ENCODE measurements at places on chromosomes 6 and 20.

DNA sequence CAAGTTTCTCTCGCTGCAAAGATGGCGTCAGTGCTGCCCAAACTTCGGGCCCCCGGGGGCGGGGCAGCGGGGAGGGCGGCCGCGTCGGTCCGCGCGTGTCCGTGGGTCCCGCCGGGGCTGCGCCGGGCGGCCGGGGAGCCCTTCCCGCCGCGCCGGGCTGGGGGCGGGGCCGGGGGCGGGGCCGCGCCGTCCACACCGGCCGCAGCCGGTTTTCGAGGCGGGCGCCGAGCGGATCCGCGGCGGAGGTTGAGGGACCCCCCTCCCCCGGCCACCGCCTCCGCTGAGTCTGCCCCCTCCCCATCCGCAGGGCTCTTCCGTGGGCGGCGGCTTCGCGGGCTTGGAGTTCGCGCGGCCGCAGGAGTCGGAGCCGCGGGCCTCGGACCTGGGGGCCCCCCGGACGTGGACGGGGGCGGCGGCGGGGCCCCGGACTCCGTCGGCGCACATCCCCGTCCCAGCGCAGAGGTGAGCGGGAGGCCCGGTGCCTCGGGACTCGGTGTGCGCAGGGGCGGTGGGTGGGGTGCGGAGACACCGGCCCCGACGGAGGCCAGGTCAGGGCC, 572 bp downstream of the SLC2A4RG start:
- DNase-seq: peak; percentile 71

DNA sequence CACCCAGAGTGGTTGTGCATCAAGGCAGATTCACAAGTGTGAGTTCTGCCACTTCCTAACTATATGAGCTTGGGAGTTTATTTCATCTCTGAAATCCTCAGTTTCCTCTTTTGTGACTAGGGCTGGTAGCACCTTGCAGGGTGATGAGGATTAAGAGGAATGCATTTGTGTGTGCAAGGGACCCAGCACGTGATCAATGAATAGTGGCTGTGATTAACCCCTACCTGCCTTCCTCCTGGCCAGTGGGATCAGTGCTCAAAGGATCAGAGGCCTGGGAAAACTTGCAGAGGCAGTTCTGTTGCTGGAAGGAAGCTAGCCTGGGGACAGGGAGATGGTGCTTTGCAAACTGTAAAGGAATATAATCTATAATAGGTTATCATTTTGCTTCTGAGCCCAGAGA, 7.3 kb downstream of the SDC4 start:
- DNase-seq: no peak

- no peak for DNase-seq
Observed at GRCh38 chr20:62362590-62362940, 4.5 kb downstream of the LAMA5 start.

- DNase-seq: no peak
Observed at GRCh38 chr6:153411070-153411648, 280.1 kb upstream of the RGS17 start.

- no peak for DNase-seq
Observed at GRCh38 chr6:89008001-89008814, 44.8 kb upstream of the RNGTT start.

- DNase-seq: no peak
Observed at GRCh38 chr6:28207510-28208110, 17.5 kb upstream of the ZSCAN9 start.

GRCh38 chr20:63264519-63264918, 8.1 kb upstream of the ARFGAP1 start:
- DNase-seq: no peak

- DNase-seq: no peak
Observed at GRCh38 chr6:32210191-32210601, 13.7 kb downstream of the NOTCH4 start.

DNA sequence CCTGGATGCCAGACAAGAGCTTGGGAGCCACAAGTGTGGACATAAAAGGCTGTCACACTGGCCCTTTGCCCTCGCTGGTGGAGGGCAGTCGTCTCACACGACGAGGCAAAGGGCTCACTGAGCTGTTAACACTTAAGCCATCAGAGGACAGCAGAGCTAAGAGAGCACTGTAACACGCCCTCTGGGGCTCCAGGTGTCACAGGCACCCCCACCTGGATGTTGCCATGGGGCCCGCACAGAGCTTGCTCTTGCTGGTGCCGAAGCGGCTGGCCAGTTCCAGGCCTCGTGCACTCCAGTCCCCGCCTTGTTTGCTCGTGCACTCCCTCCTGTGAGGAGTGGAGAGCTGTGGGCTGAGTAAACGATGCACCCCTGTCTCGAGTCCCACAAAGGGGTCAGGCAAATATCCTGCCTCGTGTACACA, 37.4 kb downstream of the SLC35D3 start:
- DNase-seq: no peak

- DNase-seq: no peak
Observed at GRCh38 chr6:19848465-19849029, 11.4 kb downstream of the ID4 start.

DNA sequence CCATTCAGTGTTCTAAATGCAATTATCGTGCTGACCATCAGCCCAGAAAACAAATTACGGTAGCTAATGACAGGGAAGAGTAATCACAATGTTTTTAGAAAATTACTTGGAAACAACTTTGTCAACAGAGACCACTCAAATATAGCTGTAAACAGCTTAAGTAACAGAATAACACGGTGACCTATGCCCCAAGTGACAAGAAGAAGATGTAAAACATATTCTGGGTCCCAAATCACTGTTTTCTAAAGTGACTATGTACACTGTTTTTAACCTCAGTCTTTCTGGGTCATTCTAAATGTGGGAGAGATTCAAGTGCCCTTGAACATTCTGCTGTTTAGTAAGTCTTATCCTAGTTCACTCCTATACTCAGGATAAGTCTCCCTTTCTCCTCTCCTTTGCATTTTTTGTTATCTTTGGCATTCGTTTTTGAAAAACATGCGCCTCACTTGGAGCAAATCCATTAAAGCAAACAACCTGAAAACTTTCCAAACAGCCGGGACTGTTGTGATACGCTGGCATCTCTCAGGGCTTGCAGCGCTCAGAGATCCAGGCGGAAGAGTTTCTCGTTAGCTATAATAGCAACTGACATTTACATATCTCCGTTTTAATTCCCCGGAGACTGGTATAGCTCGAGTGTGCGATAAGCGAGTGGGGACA, 114.5 kb upstream of the SOX4 start:
- DNase-seq: no peak

DNA sequence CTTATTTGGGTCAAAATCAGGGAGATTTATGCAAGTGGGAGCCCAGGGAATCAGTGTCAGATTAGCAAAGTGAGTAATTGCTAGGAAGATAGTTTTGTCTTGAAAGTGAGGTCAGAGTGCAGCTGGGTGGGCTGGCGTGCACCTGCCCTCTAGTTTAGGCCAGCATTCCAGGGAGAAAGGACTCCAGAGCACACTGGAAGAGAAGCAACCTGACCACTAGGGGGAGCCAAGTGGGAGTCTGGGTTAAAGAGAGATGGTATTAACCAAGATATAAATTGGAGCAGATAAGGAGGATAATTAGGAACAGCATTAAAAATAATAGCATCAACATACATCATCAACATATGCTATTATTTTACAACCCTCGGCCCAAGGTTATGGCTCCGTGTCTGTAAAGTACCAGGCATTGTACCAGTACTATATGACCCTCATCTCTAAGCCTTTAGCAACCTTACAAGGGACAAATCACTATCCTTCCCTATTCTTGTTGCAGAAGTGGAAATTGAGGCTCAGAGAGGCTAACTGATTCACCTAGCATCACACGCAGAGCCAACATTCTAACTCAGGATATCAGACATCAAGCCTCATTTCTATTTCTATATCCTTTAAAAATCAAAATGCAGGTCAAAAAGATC, 57.8 kb downstream of the SLC2A10 start:
- peak; percentile 30 for DNase-seq

DNA sequence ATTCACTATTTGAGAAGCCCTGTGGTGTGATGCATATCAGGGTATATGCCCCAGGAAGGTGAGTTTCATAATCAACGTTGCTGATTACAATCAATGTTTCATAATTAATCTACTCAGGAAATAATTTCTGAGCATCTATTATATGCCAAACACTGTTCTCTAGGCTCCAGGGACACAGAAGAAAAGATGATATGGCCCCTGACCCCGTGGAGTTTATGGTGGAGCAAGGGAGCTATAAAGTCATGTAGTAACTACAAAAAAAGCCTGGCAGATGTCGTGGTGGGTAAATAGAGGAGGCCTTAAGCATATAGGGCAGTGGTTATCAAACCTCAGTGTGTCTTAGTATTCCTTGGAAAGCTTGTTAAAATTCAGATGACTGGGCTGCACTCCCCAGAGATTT, 40.1 kb upstream of the BCAS1 start:
- no peak for DNase-seq

- no peak for DNase-seq
Observed at GRCh38 chr20:7375905-7376304, 564.4 kb downstream of the HAO1 start.

DNA sequence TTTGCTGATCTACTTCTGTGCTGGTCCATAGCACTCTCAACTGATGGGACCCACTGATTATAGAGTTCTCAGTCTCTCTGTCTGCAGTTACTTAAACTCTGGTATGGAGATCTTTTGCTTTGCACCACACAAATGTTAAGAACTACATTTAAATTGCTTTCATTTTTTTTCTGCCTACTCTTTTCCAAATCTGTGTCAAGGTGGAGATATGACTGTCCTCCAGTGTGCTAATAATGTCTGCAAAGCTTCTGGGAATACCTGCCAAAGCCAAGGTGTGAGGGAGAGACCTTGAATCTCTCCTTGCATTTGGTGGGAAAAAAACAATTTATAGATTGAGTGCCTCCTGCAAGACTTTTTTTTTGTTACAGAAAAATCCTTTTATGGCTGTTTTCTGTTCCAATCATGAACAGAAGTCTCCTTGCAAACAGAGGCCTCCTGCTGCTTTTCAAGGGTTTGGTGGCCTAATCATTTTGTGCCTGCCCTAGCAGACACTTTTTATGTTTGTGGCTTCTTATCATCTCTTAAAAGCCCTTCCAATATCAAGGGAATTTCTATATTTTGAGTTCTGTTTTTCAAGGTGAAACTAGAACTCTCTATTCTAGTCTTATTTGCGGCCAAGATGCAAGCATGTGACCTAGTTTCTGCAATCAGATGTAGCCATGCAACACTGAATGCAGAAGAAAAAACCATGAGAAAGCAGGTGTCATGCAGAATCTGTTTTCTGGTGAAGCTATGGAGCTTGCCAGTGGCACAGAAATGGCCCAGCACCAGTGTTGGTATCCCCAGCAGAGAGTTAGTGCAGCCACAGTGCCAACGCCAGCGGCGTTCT, 23.2 kb upstream of the AKIRIN2 start:
- DNase-seq: no peak

DNA sequence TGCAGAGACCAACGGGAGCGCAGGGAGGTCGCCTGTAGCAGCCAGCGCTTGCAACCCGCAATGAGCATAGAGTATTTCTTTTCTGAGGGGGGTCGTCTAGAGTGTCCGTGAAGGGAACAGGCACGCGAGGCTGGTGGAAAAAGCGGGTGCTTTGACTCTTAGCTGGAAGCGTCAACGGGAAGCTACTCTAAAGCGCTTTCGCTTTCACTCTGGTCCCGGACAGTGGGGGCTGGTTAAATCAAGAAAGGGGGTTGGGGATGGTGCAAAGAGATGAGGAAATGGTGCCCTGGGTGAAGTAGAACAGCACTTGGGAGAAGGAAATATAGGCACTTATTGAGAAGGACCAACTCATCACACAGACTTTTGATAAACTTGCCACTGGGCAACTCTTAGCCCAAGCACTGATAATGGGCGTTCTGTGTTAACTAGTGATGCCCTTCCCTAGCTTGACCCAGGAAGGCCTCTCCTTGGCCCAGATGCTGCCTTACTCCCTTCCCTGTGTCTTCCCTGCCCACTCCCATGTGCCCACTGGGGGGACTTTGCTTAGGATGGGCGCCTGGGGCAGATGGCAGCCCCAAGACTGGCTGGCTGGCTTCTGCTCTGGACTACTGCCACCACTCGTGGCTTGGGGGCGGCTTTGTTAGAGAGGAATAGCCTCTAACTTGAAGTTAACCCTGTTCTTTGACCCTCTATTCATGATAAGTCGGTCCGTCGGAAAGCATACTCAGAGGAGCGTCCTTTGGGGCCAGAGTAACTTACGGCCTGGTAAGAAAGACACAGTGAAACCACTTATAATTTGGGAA, 585 bp downstream of the PSMB9 start:
- DNase-seq: peak; percentile 84

- no peak for DNase-seq
Observed at GRCh38 chr6:118579786-118580185, 31.7 kb downstream of the PLN start.

DNA sequence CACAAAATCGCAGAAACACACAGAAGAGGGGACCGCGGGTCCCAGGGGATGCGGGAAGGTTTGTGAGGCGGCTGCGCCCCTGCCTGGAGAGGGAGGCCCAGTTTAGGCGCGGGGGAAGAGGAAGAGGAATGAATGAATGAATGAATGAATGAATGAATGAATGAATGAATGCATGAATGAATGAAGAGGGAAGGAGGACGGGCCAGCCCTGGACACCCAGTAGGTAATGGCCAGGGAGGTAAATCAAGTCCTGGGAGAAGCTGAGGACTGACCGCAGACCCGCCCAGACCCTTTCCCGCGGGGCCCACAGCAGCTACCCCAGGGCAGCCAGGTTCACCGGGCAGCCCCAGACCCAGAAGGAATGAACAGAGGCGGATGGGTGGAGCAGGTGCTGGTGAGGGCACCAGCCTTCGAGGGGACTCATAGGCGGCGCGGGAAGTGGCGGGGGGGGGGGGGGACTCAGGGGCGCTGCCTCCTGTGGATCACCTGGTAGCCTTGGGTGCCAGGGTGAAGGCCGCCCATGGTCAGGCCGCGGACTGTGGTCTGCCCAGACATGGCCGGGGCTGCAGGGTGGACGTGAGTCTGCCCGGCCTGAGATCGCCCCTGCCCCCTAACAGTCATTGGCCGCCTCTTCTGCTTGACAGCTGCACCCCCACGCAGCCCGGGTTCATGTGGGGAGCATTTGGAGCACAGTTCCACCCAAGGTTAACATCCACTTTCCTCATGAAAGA, 192.0 kb upstream of the PDE10A start:
- DNase-seq: no peak

DNA sequence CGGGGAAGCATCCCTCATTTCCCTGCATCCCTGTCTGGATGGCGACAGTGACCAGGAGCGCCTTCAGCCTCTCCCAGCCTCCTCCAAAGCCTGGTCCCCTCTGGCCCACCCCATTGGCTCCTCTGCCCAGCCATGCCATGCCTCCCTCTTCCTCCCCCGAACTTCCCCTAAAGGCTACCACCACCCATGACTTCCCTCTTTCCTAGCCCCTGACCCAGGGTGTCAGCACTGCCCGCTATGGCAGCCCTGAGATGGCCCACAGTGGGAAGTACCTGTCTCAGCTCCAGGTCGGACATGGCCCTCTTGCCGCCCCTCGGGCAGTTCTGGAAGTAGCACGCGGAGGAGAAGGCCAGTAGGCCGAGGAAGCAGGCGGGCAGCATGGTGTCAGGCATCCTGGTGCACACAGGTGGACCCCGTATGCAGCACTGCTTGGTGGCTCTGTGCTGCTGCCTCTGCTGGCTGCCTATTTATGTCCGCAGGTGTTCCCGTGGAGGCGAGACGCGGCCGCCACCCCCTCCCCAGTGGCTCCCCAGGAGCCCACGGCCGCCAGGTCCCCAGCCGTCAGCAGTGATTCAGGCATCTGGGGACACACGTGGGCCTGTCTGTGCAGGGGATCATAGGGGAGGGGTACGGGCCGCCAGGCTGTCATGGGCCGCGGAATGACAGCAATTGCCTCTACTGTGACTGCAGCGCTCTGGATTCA, at the start of gene AVP:
Gene AVP, minus strand, starts transcription at position 442 of the 703 bp plus-strand sequence. Its CDS starts 50 bp downstream, at position 392.
- no peak for DNase-seq

- DNase-seq: no peak
Observed at GRCh38 chr6:16933961-16934360, 167.9 kb upstream of the STMND1 start.

GRCh38 chr6:119428633-119429032, 79.1 kb upstream of the MAN1A1 start:
- DNase-seq: no peak

GRCh38 chr6:157832250-157832967, 9.4 kb downstream of the SNX9 start:
- no peak for DNase-seq
